ENCODE measurements at places on chromosomes 3 and 15.

- no peaks in the 10 kb centered on the region for H3K4me1 ChIP-seq
- H3K27ac ChIP-seq = no peak overlapping the region
- H3K36me3 ChIP-seq = no peaks in the 10 kb centered on the region
- H3K27me3 ChIP-seq = no peaks in the 10 kb centered on the region
- no peak overlapping the region for H3K4me3 ChIP-seq
Observed at GRCh38 chr3:27923349-27924068, 201.4 kb upstream of the EOMES start.

DNA sequence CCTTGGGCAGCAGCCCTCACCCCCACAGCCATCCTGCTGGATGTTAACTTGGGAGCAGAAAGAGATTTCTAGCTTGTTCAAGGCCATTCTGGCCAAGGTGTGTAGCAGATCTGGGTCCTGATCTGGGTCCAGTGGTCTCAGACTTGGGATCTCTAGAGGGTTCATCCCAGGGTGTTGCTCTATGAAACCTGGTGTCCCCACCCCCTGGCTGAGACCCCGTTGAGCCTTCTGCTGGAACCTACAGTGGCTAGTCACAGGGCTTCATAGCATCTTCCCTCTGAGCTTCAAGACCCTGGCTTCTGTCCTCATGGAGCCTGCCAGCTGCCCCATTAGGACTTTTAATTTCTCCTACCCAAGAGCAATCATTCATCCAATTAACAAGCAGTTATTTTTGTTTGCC lies 64.3 kb downstream of the EPHB1 start:
- no peaks in the 10 kb centered on the region for H3K27me3 ChIP-seq
- H3K36me3 ChIP-seq = no peaks in the 10 kb centered on the region
- no peak for DNase-seq
- no peak overlapping the region for H3K4me3 ChIP-seq
- H3K4me1 ChIP-seq = no peaks in the 10 kb centered on the region
- H3K27ac ChIP-seq = no peak overlapping the region

DNA sequence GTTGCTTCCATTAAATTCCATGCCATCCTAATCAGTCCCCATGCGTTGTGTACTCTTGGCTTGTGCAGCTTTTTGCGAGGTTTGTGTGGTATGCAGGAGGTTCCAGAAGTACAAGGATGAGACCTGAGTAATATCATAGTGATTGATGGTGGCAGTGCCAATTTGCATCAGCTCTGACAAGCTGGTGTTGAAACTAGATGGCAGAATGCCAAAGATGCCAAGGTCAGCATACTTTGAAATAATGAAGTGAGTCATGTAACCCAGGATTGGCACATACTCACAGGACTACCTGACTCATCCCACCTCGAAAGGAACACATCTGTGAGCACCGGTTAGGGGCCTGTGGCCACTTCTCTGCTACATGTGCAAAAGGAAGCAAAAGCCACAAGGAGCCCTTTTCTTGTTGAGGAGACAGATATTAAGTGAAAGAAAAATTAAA lies 14.3 kb downstream of the KAT2B start:
- H3K4me1 ChIP-seq = peaks cover 65% of the 10 kb centered on the region
- DNase-seq = peak; percentile 71
- H3K27ac ChIP-seq = peak overlapping the region; percentile 56
- no peaks in the 10 kb centered on the region for H3K27me3 ChIP-seq
- H3K36me3 ChIP-seq = no peaks in the 10 kb centered on the region

DNA sequence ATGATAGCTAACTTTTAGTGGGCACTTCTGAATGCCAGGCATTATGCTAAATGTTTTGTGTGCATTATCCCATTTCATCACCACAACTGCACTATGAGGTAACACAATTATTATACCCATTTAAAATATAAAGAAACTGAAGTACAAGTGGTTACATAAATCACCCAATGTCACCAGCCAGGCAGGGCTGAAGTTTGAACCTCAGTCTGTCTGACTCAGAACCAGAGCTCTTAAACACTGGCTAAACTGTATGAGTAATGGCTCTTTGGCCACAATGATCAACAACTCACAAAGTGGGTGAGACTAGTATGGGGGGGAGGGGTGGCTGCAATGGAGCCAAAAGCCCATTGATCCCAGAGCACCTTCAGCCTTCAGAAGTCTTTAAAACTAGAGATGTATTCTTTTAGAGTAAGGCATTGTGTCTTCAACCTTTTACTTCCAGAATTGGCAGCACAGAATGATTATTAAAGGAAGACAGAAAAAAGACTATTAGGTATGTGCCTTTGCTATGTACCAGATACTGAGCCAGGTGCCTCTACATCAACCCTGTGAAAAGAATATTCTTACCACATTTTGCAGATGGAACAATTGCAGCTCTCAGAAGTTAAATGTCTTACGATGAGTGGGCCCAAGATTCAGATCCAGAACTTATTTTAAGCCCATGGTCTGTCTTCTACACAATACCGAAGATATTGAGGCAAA lies 166.9 kb downstream of the UACA start:
- no peaks in the 10 kb centered on the region for H3K36me3 ChIP-seq
- no peaks in the 10 kb centered on the region for H3K4me1 ChIP-seq

GRCh38 chr3:46538803-46539442 lies 27.2 kb downstream of the LRRC2 start:
- no peak overlapping the region for H3K27ac ChIP-seq
- H3K4me3 ChIP-seq = no peak overlapping the region
- H3K36me3 ChIP-seq = no peaks in the 10 kb centered on the region
- DNase-seq = peak; percentile 76

- H3K4me3 ChIP-seq = no peak overlapping the region
- H3K27ac ChIP-seq = no peak overlapping the region
- no peaks in the 10 kb centered on the region for H3K27me3 ChIP-seq
- DNase-seq = peak; percentile 31
Observed at GRCh38 chr15:100201376-100202280, 140.1 kb downstream of the ADAMTS17 start.

DNA sequence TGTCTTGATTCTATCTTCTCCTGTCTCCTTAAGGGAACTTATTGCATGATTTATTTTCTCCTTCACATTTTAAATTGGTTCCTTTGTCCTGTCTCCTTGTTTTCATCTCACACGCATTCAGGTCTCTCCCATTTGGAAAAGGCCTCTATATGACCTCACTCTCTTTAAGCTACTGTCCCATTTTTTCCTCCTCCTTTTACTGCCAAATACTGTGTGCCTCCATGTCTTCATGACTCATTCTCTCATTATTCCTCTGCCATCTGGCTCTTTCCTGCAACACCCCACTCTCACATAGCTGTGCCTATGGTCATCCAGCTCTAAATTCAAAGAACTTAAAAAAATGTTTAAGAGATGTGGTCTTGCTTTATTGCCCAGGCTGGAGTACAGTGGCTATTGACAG lies 48.0 kb downstream of the TYRO3 start:
- no peak for DNase-seq
- H3K4me1 ChIP-seq = peaks cover 14% of the 10 kb centered on the region
- H3K36me3 ChIP-seq = no peaks in the 10 kb centered on the region

- H3K36me3 ChIP-seq = no peaks in the 10 kb centered on the region
- DNase-seq = no peak
- no peaks in the 10 kb centered on the region for H3K27me3 ChIP-seq
- H3K4me3 ChIP-seq = no peak overlapping the region
Observed at GRCh38 chr3:71152039-71152891, 431.3 kb downstream of the FOXP1 start.

DNA sequence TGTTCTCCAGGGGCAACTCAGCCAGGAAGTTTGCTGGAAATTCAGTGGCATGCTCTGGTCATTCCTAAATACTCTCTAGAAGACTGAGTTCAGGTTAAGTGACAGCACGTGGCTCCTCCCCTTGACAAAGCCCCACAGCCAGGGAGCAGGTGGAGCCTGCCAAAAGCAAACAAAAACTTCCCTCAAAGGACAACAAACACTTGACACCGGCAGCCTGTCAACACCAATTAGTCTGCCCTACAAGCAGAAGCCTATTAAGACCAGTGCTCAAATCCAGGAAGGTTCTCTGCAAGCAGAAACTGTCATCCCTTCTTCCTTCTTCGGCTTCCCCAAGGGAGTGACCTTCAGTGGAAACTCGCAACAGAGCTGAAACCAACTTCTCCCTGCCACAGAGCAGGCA lies 5.0 kb downstream of the MEX3B start:
- no peak for DNase-seq
- no peak overlapping the region for H3K27ac ChIP-seq
- peaks cover 26% of the 10 kb centered on the region for H3K4me1 ChIP-seq
- no peak overlapping the region for H3K4me3 ChIP-seq

GRCh38 chr15:96051598-96051997 lies 278.9 kb upstream of the NR2F2 start:
- H3K4me3 ChIP-seq = no peak overlapping the region
- H3K27me3 ChIP-seq = peaks cover 24% of the 10 kb centered on the region
- peaks cover 23% of the 10 kb centered on the region for H3K4me1 ChIP-seq
- no peaks in the 10 kb centered on the region for H3K36me3 ChIP-seq

DNA sequence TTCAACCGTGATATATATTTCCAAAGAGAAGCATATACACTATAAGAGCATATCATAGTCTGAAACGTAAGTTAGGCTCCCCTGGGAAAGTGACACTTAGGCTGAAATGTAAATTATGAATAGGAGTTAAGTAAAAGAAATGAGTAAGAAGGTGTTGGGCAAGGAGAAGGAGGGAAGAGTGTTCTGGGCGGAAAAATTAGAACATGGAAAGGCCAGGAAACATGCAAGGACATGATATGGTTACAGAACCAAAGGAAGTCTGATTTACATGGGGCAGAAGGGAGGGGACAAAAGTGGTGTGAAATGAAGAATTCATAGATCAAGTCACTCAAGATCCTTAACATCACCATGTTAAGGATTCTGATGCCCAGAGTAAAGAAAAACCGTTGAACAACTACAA lies 75.2 kb downstream of the SCAPER start:
- no peak for DNase-seq
- H3K4me1 ChIP-seq = no peaks in the 10 kb centered on the region

- H3K4me3 ChIP-seq = no peak overlapping the region
- DNase-seq = no peak
- H3K4me1 ChIP-seq = peaks cover 7% of the 10 kb centered on the region
- H3K27ac ChIP-seq = no peak overlapping the region
Observed at GRCh38 chr3:174495311-174495710, 363.8 kb upstream of the NAALADL2 start.

DNA sequence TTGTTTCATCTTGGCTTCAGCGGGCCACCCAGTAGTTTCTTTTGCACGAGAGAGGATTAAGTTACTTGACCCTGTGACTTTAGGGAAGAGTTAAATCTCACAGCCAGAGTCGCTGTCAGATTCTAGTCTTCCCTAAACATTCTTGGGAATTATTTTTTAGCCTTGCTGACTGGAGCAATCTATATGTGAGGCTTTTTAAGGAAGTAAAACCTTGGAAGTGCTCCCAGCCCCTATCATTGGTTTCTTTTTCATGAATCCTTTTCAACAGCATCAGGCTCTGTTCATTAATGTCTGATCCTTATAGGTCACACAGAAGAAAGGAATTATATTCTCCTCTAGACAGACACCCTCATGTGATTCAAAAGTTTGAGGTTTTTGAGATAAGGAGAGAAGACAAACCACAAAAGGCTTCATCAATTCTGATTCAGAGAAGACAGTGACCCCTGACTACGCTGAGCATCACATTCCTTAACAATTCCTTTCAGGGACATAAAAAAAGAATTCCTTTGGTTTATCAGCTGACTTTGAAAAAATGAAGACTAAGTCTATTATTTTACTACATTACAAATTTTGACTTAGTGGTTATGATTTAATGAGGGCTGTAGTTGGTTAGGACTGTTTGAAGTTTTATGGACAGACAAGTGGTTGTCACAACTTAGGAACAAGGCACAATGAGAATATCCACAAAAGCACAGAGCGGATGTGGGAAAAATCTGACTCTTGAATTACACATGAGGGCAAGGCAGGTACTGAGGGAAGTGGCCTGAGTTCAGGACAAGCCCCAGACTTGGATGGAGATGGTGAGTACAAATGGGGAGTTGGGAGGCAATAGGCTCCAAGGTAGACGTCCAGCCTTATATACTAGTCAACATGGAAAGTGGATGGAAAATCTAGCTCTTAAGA lies 171.1 kb upstream of the STT3B start:
- peaks cover 8% of the 10 kb centered on the region for H3K4me1 ChIP-seq
- no peak for DNase-seq
- no peaks in the 10 kb centered on the region for H3K36me3 ChIP-seq
- H3K4me3 ChIP-seq = no peak overlapping the region

GRCh38 chr3:156676768-156677479 lies 2.5 kb downstream of the TIPARP start:
- H3K27ac ChIP-seq = no peak overlapping the region
- H3K36me3 ChIP-seq = peaks cover 22% of the 10 kb centered on the region
- no peaks in the 10 kb centered on the region for H3K27me3 ChIP-seq
- H3K4me1 ChIP-seq = peaks cover 64% of the 10 kb centered on the region

GRCh38 chr3:46835054-46835453 lies 28.2 kb downstream of the MYL3 start:
- H3K27ac ChIP-seq = no peak overlapping the region
- H3K36me3 ChIP-seq = no peaks in the 10 kb centered on the region
- H3K4me1 ChIP-seq = no peaks in the 10 kb centered on the region
- DNase-seq = no peak
- no peaks in the 10 kb centered on the region for H3K27me3 ChIP-seq

Data from suprapubic skin (tissue), 4 donors.